ENCODE measurements at places on chromosomes 4 and X. TPM values are rescaled to one million over a fixed set of nuclear protein-coding genes. Genes with fewer than 3 reads are reported as not detected.
A peak's percentile ranks its signal among the peaks of the same experiment; 100 is the strongest.

DNA sequence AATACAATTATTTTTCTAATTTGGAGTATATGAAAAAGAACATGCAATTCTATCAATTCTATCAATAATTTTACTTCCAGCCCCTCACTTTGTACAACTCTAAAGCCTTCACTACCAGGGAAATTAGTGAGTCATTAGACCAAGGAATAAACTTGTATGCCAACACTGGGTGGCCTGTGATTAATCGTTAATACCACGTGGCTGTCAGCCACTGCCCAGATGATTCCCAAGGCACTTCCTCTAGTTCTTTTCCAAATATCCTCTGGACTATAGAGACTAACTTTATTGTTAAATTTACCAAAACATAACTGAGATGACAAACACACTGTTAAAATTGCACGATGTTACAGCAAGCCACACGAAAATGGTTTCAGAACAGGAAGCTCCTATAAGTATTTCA, 45.7 kb downstream of the MID1 start:
- peak; percentile 17 for DNase-seq

DNA sequence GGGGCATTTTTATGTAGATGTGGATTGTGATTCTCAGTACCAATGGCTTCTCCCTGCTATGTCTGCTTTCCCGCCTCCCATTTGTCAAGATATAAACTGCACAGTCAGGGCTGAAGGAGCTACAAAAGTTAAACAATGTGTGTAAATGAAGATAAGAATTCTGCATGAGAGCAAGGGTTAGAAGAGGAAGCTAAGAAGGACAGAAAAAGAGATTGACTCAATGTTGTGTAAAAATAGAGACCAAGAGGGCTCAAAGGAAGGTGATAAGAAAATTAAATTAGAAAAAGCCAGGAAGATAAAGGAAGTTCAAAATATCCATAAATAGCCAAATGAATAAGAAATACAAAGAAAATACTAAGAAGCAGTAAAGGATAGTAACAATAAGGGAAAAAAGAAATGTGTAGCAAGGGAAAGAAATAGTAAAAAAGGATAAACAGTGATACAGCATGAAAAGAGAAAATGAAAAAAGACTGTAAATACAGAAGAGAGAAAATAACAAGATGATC, 82.5 kb downstream of the AMELX start:
- no peak for DNase-seq

The SULT1E1 gene
- polyA plus RNA-seq = 0.11 TPM

- DNase-seq = no peak
Observed at GRCh38 chrX:48711929-48712505, 15.5 kb downstream of the SUV39H1 start.

GRCh38 chrX:149516604-149517003, 11.5 kb upstream of the IDS start:
- DNase-seq = no peak

The MAGEA12 gene
- polyA plus RNA-seq = not detected

DNA sequence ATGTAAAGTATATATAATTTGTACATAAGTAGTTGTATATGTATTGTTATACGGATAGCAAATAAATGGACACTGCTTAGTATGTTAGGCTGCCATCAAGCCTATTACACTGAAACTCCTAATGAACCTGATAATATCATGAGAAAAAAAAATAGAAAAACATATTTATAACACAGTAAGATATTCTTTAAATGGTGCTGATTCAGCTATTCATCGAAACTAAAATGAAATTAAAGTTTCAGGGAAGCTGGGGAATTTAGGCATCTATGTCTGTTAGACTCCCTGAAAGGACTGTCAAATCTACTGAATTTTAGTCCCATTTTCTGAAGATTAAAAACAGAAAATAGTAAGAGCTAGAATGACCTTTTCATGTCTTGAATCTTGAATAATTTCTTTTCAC, 647.1 kb upstream of the PABPC4L start:
- no peak for DNase-seq

DNA sequence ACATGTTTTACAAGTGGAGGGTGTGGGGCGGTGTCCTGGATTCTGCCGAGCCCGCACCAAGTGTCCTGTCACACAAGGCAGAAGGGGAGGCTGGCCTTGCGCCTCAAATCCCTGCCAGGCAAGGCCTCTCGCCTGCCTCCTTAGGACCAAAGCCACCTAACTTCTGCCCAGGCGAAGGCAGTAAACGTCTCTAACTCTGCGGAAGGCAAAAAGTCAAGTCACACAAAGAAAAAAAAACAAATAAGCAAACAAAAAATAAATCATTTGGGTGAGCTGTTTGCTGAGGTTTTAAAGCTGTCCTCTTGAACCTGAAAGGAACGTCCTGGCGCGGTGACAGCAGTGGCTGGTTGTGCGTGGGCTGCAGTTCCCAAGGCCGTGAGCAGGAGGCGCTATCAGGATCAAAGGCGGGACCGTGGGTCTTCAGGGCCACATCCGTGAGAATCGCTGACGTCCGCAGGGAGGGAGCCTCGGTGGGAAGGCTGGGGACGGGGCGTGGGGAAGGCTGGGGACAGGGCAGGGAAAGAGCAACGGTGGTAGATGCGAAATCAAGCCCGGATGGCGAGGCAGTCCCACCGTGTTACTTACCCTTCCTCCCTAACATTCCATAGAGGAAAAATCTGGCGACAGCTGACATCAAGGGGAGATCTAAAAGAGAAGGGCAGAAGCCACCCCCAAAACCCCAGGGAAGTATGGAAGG, 99.1 kb downstream of the TRAPPC11 start:
- DNase-seq = peak; percentile 90

- peak; percentile 31 for DNase-seq
Observed at GRCh38 chrX:320126-320783, 1.7 kb upstream of the GTPBP6 start.

The ACE2 gene
- polyA plus RNA-seq = 3.6 TPM

The CXXC4 gene
- 2.5 TPM for polyA plus RNA-seq

- no peak for DNase-seq
Observed at GRCh38 chr4:42088386-42088785, 64.1 kb downstream of the BEND4 start.

The SHOX gene
- polyA plus RNA-seq = not detected

GRCh38 chr4:76016393-76016792, 6.9 kb downstream of the CXCL10 start:
- no peak for DNase-seq

DNA sequence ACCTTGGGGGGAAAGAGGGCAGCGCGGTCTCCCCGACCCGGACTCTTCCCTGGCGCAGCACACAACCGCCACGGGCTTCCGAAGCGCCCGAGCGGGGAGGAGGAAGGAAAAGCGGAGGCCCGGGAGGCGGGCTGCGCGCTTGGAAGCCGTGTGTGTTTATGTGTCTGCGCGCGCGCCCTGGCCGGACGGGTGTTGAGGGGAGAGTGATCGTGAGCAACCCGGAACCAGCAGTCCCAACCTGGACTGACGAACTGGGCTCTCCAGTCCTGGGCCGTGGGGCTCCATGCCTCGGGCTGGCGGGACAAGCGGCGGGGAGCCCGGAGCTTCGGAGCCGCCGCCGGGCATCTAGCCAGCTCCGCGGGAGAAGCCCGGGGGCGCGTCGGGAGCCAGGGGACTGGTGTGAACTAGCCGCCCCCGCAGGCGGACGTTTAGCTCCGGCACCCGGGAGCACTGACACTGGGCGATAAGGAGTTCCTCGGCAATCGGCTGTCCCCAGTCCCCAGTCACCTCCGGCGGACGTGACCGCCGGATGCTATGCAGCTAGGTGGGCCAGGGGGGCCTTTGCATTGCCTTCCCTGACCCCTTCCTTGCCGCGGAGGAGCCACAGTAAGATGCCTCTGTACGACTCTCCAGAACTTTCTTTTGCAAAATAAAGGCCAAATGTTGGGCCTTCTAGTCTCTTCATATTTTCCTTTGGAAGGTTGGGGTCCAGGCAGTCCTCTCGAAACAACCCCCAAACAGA, 74.8 kb upstream of the BCOR start:
- DNase-seq = peak; percentile 90

- no peak for DNase-seq
Observed at GRCh38 chr4:99868126-99868596, 26.1 kb downstream of the LAMTOR3 start.

The GYPB gene
- polyA plus RNA-seq = not detected

The MAGEA2B gene
- not detected for polyA plus RNA-seq

DNA sequence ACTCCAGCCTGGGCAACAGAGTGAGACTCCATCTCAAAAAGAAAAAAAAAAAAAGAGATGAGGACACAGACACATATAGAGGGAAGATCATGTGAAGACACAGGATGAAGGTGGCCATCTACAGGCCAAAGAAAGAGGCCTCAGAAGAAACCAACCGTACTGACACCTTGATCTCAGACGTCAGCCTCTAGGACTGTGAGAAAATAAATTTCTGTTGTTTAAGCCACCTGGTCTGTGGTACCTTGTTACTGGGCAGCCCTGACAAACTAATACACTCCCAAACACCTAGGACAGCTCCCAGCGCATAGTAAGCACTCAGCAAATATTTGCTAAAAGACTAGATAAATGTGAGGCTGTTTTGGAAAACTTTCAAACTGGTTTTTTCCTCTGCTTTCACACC, 59.2 kb upstream of the SMIM10 start:
- DNase-seq = no peak

The PHEX gene
- 0.02 TPM for polyA plus RNA-seq

- DNase-seq = peak; percentile 70
Observed at GRCh38 chrX:141341341-141341740, 99.0 kb upstream of the SPANXC start.

All from right cardiac atrium (tissue), 5 donors.